Right lung (tissue), 10 donors: ENCODE measurements at places on chromosomes 3 and 15. TPM values are rescaled to one million over a fixed set of nuclear protein-coding genes. Genes with fewer than 3 reads are reported as not detected.

KLHL6 gene
- polyA plus RNA-seq = 1.5 TPM

RBP2 gene
- polyA plus RNA-seq = 0.54 TPM

DNA sequence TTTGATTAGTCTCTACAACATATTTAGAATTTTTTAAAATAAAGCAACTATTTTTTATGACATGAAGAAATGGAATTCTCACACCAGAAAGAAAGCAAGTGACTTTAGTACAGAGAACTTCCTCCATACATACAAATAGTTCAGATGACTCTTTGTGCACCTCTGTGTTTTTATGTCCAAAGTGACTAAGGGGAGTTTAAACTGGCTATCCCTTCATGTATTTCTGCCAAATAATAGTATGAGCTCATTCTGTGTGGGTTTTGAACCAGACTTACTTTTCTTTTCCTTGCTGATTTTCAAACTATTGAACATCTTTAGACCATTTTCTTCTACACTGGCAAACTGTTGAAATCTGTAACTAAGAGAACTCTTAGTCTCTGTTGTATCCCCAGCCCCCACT is 196.3 kb downstream of the EPHA3 start:
- no peak for DNase-seq

- DNase-seq = no peak
Observed at GRCh38 chr15:70477750-70478250, 285.6 kb downstream of the UACA start.

- DNase-seq = no peak
Observed at GRCh38 chr3:87508921-87509320, 232.5 kb upstream of the POU1F1 start.
